Left kidney (tissue), 8 donors: ENCODE measurements at places on chromosomes 16 and 17.

DNA sequence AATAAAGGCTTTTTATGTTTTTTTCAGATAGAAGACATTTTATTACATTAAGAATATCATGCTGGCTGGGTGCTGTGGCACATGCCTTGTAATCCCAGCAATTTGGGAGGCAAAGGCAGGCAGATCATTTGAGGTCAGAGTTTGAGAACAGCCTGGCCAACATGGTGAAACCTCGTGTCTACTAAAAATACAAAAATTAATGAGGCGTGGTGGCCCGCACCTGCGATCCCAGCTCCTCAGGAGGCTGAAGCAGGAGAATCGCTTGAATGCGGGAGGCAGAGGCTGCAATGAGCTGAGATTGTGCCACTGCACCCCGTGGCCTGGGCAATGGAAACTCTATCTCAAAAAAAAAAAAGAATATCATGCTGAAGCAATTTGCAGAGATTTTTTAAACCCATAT, 29.1 kb upstream of the HAPSTR1 start:
- DNase-seq, result no peak

GRCh38 chr16:57626420-57627170, 1.8 kb upstream of the ADGRG1 start:
- no peak for DNase-seq

DNA sequence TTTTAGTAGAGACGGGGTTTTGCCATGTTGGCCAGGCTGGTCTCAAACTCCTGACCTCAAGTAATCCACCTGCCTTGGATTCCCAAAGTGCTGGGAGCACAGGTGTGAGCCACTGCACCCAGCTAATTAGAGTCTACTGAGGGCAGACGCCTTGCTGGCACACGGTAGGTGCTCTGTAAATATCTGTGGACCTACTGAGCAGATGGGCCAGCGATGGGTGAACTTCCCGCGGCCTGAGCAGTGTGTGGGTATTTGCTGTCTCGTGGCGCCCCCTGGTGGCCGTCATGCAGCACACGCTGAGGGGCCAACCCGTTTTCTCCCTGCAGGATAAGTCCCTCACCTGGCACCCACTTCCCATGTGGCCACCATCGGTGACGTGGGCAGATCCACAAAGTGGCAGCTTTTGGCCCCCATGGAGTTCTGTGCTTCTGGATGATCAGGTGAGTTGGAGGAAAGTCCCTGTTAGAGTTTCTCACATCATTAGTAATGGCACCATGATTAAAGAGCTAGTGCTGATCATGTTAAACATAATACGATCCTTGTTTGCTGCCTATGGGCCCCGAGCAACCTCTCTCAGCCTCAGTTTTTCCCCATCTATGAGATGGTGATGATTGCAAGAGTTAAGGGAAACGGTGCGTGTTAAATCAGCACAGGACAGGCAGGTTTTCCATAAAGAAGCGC, 40.7 kb downstream of the ZDHHC7 start:
- DNase-seq, result peak; percentile 52

DNA sequence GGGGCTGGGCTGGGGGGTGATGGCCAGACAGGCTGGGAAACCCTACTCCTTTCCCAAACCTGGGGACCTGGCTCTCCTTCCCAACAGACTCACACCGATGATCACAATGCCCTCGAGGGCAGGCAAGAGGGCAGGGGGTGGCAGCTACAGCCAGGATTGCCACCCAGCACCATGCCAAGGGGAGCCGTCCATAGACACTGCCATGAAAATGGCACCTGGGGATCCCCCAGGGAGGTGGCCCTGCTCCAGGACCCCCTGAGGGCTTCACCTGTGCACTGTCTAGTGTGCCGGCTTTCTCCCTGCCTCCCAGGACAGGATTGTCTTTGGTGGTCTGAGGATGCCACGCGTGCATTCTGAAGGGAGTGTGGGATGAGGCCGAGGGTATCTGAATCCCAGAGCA, 24.6 kb downstream of the RPH3AL start:
- no peak for DNase-seq

GRCh38 chr17:33560165-33560564, 267.1 kb upstream of the ASIC2 start:
- no peak for DNase-seq

DNA sequence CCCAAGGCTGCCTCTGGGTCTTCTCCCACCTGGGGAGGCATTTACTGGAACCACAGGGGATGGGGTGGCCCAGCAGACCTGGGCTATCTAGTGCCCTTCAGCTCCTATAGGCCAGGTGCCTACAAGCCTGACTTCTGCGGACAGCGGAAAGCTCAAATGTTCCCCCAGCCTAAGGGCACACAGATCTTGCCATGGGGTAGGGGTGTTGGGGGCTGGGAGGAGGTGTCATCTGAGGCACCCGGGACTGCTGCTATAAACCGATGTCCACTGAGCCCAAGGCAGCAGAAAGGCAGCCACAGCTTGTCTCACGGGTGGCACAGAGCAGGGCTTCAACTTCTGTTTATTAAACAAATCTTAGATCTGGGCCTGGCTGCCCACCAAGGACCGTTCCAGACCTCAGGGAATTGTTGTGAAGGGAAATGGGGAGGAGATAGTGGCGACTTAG, 3.6 kb downstream of the MYO1C start:
- no peak for DNase-seq

GRCh38 chr16:82945420-82946101, 318.8 kb downstream of the CDH13 start:
- DNase-seq, result no peak

DNA sequence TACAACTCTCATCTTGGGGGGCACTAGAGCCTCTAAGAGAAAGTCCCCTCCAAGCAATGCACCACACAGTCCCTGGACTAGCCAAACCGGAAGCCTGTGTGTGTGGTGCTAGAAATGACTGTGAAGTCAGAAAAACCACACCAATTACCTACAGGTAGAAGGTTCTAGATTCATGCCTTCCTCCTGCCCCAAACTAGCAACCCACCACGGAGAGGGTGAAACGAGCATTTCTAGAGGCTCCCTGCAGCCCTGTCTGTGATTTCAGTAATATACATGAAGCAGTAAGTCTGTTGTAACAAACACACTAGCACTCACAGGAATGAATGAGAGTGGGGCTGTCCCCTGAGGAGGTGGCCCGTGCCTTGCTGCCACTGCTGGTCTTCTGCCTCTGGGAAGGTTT, 13.6 kb downstream of the ZFHX3 start:
- DNase-seq, result no peak

DNA sequence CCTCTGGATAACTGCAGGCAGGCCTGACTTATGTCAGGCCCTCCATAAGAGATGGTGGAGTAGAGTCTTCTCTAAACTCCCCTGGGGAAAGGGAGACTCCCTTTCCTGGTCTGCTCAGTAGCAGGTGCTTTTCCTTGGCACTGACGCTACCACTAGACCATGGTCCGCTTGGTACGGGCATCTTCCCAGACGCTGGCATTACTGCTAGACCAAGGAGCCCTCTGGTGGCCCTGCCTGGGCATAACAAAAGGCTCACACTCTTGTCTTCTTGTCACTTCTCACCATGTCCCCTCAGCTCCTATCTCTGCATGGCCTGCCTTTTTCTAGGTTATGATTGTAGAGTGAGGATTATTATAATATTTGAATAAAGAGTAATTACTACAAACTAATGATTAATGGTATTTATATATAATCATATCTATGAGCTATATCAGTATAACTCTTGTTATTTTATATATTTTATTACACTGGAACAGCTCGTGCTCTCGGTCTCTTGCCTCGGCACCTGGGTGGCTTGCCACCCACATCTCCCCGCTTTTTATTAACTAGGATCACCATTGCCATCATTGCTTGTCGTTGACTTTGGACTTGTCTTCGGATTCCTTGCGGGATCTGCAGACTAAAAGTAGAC, 59.8 kb upstream of the ARL4D start:
- no peak for DNase-seq

- no peak for DNase-seq
These were observed 24.7 kb downstream of the LIMD2 start for GRCh38 chr17:63675231-63675606.

DNA sequence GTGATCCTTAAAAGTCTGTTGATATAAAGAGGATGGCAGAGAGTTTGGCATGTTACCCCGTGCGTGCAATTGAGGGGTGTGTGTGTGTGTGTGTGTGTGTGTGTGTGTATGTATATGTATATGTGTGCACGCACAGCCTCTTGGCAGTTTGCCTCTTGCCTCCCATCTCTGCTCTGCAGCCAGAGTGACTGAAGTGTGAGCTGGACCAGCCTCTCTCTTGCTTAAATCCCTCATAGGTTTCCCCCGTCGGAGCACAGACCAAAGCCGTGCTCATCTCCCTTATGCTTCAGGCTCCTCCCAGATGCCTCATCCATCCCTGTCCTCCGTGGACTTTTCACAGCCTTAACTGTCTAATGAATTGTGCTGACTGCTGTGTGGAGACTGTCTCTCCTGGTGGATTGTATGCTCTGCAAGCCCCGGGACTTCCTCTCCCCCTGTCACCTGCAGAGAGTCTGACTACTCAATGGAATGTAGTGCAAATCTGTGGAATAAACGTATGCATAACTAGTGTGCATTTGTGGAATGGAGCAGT, 413.5 kb downstream of the CPPED1 start:
- DNase-seq, result no peak

DNA sequence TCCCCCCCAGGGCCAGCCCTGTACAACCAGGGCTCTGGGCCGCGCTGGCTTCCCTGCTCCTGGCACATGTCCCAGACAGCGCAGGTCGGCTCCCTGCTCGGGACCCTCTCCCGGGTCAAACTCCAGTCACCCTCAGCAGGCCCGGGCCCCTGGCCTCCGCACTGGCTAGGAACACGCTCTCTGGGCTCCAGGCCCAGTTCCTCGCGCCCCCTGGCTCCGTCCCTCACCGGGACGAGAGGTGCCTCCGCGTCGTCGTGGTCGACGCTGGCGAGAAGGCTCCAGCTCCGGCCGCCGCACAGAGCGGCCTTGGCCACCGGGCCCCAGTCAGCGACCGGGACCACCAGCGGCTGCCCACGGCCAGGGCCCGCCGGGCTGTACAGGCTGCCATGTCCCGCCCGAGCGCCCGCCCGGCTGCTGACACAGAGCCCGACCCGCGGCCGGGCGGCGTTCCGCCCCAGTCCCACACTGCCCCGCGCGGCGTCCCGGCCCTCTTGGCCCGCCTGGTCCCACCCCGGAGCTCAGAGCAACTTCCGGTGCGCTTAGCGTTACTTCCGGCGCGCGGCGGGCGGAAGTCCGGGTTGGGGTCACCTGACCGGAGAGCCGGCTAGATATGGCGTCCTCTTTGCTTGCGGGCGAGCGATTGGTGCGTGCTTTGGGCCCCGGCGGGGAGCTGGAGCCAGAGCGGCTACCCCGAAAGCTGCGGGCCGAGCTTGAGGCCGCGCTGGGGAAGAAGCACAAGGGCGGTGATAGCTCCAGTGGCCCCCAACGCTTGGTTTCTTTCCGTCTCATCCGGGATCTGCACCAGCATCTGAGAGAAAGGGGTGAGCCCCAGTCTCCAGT, at the start of gene POLDIP2:
Gene POLDIP2, minus strand, starts transcription at position 467 of the 840 bp plus-strand sequence. Its CDS starts 79 bp downstream, at position 388.
- peak; percentile 94 for DNase-seq

- DNase-seq, result peak; percentile 37
These were observed 17.7 kb downstream of the PSMD11 start for GRCh38 chr17:32461853-32462617.

- no peak for DNase-seq
These were observed 183.6 kb downstream of the MAP2K6 start for GRCh38 chr17:69597898-69598692.
